ENCODE measurements at places on chromosomes 7 and 10.

- no peak for DNase-seq
Observed at GRCh38 chr7:117616694-117617093, 136.9 kb downstream of the CFTR start.

DNA sequence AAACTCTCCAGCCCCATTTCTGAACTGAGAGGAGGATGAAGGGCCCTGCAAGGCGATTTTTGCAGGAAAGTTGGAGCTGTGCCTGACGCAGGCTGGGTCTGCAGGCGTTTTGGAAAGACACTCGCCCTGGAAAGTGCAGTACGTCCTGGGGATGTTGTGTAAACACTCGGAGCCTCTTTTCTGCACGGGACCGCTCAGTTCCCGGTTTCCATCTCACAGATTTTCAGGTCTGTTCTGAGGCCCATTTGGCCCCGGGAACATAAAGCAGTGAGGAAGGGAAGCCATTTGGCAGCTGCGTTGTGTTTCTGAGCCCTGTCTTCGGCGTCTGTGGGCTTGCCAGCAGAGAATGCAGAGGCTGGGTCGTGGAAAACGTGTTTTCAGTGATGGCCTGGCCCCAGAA lies 655.0 kb upstream of the MGMT start:
- DNase-seq = no peak

DNA sequence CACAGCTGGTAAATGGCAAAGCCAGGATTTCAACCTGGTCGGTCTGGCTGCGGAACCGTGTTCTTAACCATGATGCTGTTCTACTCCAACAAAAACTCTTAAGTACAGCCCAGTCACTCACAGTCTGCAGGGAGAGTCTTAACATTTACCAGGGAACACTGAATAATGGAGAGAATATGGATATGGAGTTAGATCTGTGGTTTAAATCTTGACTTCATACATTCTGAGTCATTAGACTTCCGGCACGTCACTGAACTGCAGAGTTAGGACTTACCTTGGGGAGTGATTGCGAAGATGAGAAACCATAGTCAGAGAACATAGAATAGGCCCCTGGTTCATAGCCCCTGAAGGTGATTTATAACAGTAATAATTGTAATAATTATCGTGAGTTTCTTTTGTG lies 61.7 kb downstream of the ADRA2A start:
- no peak for DNase-seq

DNA sequence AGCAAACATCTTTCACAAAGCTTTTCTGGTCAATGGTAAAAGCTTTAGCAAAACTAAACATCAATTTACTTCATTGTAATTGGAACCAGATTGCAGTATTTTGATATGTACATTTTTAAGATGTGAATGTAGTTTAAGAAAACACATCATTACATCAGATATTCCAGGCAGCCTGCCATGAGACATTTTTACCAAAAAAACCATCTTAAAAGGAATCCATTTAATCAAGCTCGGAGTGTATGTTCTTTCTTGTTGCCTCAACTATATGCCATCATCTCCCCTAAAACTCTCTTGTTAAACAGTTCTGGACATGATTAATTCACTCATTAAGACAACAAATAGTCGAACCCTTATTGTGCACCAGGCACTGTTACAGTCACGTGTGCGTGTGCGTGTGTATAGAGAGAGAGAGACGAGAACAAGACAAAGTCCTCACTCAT lies 97.5 kb downstream of the UBE2H start:
- no peak for DNase-seq

GRCh38 chr7:151666886-151667285 lies 147.2 kb upstream of the RHEB start:
- no peak for DNase-seq

GRCh38 chr10:119174109-119174508 lies 4.5 kb downstream of the PRDX3 start:
- DNase-seq = no peak

DNA sequence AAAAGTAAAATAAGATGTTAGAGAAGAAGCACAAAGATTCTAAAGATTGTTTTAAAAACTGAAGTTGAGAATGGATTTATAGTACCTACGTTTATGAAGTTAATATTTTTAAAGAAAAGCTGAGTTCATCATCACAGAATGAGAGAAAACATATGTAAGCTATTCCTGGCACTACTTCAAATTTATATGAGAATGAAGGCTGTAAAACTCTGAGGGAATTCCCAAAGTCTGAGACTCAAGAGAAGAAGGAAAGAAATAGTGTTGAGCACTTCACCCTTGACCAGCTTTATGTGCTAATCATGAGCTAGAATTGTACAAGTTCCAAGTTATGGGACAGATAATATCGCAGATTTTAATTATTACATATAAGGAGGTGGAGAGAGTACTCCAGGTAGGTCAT lies 323.7 kb upstream of the GNAI1 start:
- no peak for DNase-seq

DNA sequence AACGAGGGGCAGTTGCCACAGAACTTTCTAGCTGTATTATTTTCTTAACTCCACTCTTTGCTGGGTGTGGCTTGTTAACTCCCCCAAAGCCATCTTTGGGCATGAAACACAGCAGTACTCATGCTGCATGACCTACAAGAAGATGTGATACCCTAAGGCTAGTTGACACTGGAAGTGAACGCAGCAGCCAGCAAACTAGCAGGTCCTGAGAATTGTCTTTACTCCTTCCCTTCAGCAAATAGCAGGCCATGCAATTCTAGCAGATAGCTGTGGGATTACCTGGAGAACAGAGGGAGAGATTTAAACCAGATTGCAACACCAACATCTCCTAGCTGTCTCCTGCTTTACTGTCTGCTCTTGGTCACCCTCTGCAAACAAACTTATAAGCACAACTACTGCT lies 688.0 kb upstream of the ZWINT start:
- DNase-seq = no peak

GRCh38 chr10:50585921-50586739 lies 37.6 kb downstream of the SGMS1 start:
- DNase-seq = no peak

DNA sequence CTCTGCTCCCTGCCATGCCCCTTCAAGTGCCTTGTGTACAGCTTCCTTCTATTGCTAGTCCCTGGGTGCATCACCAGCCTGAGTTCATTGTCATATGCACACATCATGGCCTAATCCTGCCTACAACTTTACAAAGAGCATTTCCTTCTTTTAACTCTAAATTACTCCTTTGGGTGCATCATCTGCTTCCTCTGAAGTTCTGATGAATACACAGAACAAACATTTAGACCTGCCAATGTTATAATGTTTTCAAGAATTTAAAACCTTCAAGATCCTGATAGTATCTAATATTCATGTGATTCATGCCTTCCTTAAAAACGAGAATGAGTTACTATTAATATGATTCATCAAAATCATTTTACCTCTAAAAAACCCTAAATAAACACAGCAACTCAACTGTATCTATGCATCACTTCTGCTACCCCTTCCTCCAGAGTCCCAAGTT lies 357.1 kb downstream of the MAGI2 start:
- DNase-seq = no peak

Data from activated CD4-positive, alpha-beta T cell treated with anti-CD3 and anti-CD28 coated beads, Interleukin-2, amount 50 U/mL, for 24 hours (primary cell).